CD4-positive, alpha-beta T cell treated with Interferon gamma for 1 hour (primary cell): ENCODE measurements at places on chromosomes 12 and 14.

- DNase-seq, result no peak
Measured at GRCh38 chr12:5455045-5455444, 23.1 kb downstream of the NTF3 start.

DNA sequence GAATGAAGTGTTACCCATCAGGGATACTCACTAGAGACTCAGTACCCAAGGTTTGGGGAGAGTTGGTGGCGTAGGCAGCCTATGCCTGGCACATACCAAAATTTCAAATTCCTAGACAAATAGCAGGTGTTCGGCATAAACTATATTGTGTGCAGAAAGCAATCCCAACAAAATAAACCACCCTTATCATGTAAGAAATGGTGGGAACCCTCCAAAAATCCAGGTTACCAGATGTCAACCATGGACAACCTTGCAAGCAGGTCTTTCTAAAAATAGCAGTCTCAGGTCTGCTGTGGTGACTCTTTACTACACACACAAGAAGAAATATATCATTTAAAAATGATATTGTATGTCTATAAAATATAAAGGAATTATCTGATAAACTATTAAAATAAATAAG, 17.7 kb upstream of the PTGER2 start:
- no peak for DNase-seq

GRCh38 chr14:70822530-70823185, 13.3 kb upstream of the MAP3K9 start:
- no peak for DNase-seq

GRCh38 chr12:56221232-56221756, 428 bp downstream of the RNF41 start:
- DNase-seq, result no peak

DNA sequence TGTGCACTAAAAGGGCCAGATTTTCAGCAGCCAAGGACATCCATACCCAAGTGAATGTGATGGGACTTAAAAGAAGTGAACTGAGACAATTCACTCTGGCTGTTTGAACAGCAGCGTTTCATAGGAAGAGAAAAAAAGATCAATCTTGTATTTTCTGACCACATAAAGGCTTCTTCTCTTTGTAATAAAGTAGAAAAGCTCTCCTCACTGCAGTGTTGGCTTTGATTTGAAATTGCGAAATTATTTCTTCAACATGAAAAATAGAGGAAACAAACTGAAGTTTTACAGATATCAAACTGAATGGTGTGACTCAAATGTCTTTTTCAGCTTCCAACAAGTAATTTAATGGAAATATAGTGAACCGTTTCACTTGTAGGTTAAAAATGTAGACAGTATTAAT, 11.3 kb upstream of the KCNMB4 start:
- DNase-seq, result no peak

GRCh38 chr14:32561520-32561919, 232.4 kb downstream of the AKAP6 start:
- DNase-seq, result no peak

DNA sequence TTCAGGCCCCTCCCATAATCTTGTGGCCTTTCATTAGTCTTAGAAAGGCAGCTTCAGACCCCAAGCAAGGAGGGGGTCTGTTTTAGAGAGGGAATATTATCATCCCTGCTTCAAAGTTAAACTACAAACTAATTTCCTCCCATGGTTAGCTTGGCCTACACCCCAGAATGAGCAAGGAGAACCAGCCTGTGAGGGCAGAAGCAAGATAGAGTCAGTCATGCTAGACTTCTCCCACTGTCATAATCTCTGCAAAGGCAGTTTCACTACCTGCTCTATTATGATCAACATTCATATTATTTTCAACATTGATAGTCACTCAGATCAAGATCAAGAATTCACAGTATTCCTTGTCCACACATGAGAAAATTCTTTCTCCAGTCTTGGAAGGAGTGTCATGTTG, 105.1 kb downstream of the GXYLT1 start:
- DNase-seq, result no peak

- no peak for DNase-seq
Measured at GRCh38 chr12:54865683-54866324, 11.5 kb downstream of the MUCL1 start.

DNA sequence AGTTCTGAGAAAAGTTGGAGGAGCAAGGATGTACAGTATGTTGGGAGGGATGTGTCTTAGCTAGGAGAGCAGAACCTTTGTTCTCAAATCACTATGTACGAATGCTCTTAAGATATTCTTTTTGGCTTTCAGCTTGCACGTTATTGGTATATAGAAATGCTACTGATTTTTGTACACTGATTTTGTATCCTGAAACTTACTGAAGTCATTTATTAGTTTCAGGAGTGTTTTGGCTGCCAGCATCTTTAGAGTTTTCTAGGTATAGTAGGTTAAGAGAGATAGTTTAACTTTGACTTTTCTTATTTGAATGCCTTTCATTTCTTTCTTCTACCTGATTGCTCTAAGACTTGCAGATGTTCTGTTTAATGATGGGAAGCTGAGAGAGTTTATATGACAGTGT, 442.8 kb upstream of the FBXO33 start:
- no peak for DNase-seq

- no peak for DNase-seq
Measured at GRCh38 chr14:36975834-36976233, 196.6 kb downstream of the SLC25A21 start.

GRCh38 chr14:24398653-24399446, at the start of gene NYNRIN:
TSS of gene NYNRIN (plus strand) at chr14:24399003. CDS start at chr14:24399247, 244 bp downstream.
- no peak for DNase-seq

DNA sequence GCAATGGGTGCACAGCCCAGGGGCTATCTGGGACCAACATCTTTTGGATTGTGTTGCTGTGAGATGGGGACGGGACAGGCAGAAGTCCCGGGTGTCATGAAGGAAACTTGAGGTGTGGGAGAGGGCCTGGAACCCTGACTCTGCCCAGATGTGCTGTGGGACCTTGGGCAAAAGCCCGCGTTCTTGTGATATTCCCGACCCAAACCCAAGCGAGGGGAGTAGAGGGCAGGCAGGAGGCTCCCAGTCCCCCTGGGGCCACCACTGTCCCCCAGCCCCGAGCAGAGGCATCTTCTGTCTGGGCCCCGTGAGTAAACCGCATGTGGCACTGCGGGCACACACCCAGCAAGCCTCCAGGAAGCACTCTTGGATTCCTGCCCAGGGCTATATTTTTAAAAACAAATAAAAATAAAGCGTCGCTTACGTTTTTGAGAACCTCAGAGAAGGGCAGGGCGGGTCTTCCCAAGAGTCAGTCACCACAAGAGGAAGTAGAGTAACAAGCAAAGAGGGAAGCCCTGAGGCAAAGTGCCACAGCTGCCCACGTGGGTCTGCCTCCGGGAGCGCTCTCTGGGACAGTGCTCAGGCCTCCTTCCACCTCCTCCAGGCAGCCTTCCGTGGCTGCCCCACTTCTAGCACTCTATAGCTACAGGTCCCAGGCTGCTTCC, 39.5 kb downstream of the BEGAIN start:
- peak; percentile 72 for DNase-seq

- no peak for DNase-seq
Measured at GRCh38 chr14:67491741-67492507, 3.4 kb upstream of the TMEM229B start.

- DNase-seq, result no peak
Measured at GRCh38 chr12:13592063-13592942, 389.1 kb downstream of the GRIN2B start.

DNA sequence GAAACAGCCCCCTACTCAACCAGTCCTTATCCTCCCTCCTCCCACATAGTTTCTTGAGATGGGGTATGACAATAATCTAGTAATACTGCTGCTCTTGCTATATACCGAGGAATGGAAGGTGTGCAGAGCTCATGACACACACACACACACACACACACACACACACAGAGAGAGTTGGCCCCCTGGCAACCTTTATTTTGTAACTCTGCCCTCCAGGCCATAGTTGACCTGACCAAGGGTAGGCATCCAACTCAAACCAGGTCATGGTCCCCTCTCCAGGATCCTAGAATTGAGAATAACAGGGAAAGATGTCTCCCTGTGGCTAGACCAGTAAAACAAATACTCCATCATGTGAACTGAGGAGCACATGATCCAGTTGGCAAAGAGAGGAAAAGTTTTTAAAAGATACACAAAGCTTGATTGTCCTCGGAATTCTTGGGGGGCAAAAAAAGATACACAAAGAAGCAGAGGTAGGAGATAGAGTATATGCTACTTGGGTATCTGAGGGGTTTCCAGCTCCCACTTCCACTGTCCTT, 11.3 kb downstream of the ERO1A start:
- no peak for DNase-seq

- no peak for DNase-seq
Measured at GRCh38 chr12:27859648-27860047, 79.6 kb upstream of the MANSC4 start.

GRCh38 chr14:22311636-22312035, 277.4 kb downstream of the DAD1 start:
- no peak for DNase-seq

- DNase-seq, result no peak
Measured at GRCh38 chr12:4806439-4807115, 86.4 kb downstream of the GALNT8 start.

DNA sequence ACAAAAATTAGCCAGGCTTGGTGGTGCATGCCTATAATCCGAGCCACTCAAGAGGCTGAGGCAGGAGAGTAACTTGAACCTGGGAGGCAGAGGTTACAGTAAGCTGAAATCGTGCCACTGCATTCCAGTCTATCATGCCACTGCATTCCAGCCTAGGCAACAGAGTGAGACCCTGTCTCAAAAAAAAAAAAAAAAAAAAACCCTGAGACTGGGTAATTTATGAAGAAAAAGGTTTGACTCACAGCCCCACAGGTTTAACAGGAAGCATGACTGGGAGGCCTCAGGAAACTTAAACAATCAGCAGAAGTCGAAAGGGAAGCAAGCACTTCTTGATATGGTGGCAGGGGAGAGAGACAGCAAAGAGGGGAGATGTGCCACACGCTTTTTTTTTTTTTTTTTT, 123.2 kb downstream of the GXYLT1 start:
- DNase-seq, result no peak

DNA sequence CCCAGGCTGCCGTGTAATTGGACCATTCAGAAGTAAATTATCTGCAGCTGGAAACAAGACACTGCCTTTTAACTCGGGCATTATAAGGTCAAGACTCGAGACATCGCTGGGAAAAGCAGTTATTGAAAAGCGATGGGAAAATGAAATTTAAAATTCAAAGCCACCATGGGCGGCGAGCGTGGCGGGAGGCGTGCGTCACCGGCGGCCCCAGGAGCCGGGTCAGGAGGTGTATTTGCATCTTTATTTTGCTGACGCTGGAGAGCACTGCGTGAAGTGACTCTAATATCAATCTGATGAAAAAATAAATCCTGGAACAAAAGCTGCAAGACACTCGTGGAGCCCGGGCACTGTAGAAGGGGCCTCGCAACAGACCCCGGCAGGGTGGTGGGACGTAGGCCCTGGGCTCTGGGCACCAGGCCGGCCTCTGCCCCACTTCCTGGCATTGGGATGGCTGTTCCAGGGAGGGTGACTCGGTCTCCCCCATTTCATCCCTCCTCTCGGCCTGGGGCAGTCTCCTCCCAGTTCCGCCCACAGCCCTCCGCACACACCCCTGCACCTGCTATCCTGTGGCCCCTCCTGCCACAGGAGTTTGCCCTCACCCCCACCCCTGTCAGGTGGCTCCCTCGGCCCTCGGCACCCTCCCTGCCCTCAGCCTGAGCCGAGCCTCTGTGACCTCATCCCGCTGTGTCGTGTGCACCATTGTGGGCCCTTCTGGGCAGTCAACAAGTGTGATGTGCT, 196.2 kb downstream of the KIF26A start:
- no peak for DNase-seq

- DNase-seq, result peak; percentile 34
Measured at GRCh38 chr14:69014829-69015259, 35.7 kb upstream of the ACTN1 start.

DNA sequence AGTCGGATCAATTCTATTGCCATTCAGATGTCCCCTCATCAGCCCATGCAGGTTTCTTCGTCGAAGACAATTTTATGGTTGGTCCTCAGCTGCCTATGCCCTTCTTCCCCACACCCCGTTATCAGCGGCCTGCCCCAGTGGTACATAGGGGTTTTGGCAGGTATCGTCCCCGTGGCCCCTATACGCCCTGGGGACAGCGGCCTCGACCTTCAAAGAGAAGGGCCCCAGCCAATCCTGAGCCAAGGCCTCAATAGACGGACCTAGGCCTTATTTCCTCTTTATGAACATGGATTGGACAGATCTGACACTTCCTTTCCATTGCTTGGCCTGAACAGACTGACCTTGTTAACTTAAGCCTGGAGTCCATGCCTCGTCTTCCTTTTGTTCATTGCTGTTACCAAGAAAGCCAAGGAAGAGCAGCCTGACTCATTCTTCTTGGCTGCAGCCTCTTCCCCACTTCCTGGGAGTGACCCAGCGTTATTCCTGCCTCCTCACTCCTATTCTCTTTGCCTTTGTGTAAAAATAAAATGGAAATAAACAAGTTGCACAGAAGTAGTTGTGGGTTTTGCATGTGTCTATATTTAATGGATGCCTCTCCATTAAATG, 156.5 kb upstream of the AMIGO2 start:
- DNase-seq, result no peak

- DNase-seq, result no peak
Measured at GRCh38 chr14:77318006-77318553, 2.6 kb downstream of the POMT2 start.

GRCh38 chr14:44778604-44779003, 183.1 kb downstream of the KLHL28 start:
- no peak for DNase-seq

- DNase-seq, result no peak
Measured at GRCh38 chr12:126784328-126784921, 1482.5 kb upstream of the TMEM132C start.

GRCh38 chr14:84217066-84217465, 1312.9 kb upstream of the FLRT2 start:
- DNase-seq, result no peak

DNA sequence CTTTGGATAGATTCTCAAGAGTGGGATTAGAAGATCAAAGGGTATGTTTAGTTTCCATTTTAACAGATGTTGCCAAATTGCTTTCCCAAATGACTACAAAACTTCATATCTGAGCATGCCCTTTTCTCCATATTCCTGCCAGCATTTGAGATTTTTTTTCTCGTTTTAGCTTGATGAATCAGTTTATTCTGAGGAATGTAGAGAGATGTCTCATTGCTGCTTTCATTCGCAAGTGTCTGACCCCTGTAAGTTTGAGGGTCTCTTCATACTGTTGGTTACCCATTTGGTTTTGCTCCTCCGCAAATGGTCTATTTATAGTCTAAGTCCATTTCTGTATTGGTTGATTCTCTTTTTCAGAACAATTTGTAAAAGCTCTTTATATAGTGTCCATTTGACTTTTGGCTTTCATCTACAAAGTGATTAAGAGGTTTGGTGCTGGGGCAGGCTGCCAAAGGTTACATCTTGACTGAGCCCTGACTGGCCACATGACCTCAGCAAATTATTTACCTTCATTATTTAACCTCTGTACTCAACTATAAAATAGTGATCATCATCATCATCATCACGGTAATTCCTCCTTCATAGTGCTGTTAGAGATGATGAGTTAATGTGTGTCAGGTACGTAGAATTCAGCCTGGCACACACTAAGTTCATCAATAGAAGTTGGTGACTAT, 33.6 kb downstream of the HCAR2 start:
- no peak for DNase-seq

- no peak for DNase-seq
Measured at GRCh38 chr14:85093631-85094330, 436.2 kb upstream of the FLRT2 start.

- DNase-seq, result no peak
Measured at GRCh38 chr12:131105351-131105735, 151.6 kb downstream of the ADGRD1 start.

- no peak for DNase-seq
Measured at GRCh38 chr12:68785358-68785757, 22.6 kb upstream of the MDM2 start.

- no peak for DNase-seq
Measured at GRCh38 chr14:91754819-91755218, 22.9 kb upstream of the CATSPERB start.
